Panc1 (cell line): ENCODE measurements at places on chromosomes 16 and 17.

DNA sequence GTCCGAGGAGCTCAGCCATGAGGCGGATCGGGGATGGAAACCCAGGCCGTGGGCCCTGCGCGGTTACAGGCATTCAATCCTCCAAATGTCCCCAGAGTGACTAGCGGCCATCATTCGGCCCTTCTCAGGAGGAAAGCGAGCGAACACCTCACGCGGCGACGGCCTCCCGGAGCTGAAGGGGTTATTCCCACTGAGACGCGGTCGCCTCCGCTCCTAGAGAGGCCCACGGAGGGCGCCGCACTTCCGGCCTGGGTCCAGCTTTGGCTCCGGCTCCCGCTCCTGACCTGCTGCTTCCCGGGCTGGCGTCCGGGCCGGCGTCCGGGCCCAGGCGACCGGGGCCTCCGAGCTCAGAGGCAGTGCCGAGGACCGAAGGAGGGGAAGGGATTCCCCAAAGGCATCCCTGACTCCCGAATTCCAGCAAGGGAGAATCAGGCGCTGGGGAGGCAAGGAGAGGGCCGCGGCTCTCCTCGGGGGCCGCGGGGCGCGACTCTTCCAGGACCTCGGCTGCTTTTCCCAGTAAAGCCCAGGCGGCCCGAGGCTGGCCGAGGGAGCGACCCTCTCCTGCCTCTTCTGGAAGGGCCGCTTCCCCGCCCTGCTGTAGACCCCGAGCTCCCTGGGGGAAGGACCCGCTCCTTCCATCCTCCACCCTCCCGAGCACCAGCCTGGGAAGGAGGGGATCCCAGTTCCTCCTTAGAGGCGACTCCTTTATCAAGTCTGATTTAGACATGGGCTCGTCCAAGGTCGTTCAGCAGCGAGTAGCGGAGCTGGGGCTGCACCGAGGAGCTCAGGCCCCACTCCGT, 18.6 kb upstream of the ZNF629 start:
- no peak for DNase-seq

DNA sequence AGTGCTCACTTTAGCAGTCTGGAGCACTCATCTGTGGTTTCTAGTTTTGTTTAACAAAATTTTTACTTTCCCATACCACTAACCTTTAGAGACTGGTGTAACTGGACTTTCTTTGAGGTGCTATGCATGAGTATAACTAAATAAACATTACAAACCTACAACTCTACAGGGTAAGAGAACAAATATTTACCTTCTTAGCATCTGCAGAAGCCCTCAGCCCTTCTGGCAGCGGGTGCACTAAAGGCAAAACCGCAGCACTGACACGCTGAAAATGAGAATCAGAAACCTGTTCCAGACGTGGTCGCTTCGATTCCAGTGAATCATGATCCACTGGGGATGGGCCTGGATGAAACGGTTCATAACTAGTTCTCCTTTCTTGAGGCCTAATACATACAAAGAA, 43.7 kb downstream of the NCOR1 start:
- DNase-seq, result peak; percentile 39

DNA sequence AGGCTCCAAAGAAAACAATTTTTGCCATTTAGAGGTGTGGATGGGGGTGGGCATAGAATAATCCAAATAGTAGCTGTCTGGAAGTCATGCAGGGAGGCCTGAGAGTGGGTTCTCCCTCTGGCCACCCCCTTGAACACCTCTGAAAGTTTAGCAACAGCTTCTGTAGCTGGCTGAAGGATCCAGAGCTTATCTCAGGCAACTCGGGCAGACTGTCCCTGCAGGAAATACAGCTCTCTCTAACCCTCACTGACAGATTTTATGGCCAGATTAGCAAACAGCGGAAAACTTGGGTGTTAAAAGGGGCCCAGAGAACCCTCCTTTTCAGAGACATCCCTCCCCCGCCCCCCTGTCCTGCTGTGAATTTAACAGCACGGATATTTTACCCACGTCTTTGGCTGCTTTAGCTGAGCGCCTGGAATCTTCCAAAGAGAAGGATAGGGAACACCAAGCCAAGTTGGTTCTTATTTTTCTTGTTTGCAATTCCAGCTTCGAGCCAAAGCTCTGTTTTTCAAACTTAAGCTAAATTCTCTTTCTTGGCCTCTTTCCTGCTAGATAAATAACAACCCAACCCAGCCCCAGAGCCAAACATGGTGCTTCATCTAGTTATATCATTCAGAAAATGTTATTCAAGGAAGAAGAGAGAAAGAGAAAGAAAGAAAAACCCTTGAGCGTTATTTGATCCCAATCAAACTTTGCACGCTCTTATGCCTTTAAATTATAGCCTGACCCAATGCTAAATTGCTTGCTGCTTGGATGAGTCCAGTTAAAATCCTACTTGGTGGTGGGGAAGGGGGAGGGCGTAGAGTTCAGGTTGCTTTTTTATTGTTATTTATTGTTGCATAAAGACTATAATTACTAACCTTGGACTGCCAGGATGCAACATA, 2.3 kb upstream of the HOXB2 start:
- DNase-seq, result no peak

GRCh38 chr17:49556223-49556943, 19.3 kb upstream of the NXPH3 start:
- DNase-seq, result no peak

DNA sequence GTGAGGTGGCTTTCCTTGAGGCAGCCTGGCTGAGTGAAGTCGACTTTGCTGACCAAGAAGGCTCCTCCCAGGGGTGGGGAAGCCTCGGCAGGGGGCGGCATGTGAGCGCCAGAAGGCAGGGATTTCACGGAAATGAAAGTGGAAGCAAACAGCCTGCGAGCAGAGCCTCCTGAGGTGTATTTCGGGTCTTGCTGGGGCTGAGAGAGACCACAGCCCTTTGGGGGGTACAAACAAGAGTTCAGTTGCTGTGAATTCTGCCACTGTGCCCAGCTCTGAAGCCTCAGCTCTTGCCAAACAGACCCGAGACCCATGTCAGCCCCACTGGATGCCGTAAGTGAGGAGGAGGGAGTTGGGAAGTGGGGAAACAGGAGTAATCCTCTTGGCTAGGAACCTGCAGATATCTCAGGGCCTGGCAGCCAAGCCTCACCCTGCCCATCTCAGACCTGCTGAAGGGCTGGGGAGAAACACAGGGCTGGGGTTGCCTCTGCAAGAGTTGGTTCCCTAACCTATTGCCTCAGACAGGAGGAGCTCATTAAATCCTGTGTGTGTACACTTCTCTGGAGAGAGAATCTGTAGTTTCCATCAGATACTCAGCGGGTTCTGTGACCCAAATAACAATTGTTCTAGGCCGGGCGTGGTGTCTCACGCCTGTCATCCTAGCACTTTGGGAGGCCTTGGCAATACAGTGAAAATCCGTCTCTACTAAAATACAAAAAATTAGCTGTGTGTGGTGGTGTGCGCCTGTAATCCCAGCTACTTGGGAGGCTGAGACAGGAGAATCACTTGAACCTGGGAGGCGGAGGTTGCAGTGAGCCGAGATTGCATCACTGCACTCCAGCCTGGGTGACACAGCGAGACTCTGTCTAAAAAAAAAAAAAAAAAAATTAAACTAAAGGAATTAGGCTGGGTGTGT, at the start of gene IFI35:
TSS of gene IFI35 (plus strand) at position 146 of the 913 bp plus-strand sequence. CDS start at position 310, 164 bp downstream.
- no peak for DNase-seq

DNA sequence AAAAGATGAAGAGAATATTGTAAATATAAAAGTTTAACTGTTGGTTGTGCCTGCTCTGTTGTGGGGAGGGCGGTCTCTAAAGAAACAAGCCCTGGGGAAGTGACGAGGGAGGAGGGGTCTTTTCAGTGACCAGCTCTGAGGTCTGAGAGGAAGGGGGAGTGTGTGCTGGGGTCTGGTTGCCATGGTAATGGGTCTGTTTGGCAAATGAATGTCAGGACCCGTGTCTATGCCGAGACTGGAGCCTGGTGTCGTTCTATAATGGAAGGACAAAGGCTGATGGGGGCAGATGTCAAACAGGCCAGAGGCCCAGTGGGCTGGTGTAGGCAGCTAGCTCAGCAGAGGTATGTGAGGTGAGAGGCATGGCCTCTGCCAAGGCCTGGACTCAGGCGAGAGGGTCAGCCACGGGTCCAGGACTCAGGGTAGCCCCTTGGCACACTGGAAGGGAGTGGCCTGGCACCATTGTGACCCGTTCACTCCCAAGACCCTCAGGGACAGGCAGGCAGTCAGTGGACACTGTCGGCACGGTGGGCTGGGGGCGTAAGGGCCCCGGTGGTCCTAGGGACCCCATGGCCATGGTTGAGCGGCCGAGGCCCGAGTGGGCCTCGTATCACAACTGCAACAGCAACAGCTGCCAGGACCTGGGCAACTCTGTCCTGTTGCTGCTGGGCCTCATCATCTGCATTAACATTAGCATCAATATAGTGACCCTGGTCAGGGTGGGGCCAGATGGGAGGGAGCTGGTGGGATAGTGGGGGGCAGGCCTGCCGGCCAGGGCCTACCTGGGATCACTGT, at the start of gene SPEM1:
TSS of gene SPEM1 (plus strand) at position 506 of the 792 bp plus-strand sequence. CDS start at position 567, 61 bp downstream.
- no peak for DNase-seq

GRCh38 chr16:69763599-69763942, 1.4 kb downstream of the WWP2 start:
- no peak for DNase-seq

DNA sequence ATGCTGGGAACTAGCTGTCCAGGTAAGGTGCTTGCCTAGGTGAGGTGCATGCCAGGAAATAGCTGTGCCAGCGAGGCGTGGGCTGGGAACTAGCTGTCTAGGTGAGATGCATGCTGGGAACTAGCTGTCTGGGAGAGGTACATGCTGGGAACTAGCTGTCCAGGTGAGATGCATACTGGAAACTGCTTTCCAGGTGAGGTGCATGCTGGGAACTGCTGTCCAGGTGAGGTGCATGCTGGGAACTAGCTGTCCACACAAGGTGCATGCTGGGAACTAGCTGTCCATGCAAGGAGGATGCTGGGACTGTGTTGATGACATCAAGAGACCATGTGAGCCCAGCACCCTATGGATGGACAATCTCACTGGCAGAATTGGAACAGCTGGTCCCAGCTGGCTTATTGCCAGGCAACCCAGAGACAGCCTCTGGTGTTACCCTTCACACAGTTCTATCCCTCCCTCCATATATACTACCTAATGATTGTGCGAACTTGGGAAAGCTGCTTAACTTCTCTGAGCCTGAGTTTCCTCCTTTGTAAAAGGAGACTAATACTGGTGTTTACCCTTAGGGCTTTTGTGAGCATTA, 479.9 kb upstream of the RBFOX1 start:
- DNase-seq, result no peak

- DNase-seq, result no peak
These were observed 3.7 kb upstream of the RAB40C start for GRCh38 chr16:586047-586644.

- DNase-seq, result no peak
These were observed 8.0 kb upstream of the WWOX start for GRCh38 chr16:78091419-78091818.

- DNase-seq, result no peak
These were observed 389.0 kb upstream of the CDH11 start for GRCh38 chr16:65510850-65511249.

- DNase-seq, result no peak
These were observed 9.8 kb downstream of the SOCS3 start for GRCh38 chr17:78349891-78350642.

- peak; percentile 30 for DNase-seq
These were observed 38.2 kb upstream of the PIRT start for GRCh38 chr17:10875984-10876555.

GRCh38 chr17:65994679-65995078, 197.3 kb downstream of the CEP112 start:
- no peak for DNase-seq

DNA sequence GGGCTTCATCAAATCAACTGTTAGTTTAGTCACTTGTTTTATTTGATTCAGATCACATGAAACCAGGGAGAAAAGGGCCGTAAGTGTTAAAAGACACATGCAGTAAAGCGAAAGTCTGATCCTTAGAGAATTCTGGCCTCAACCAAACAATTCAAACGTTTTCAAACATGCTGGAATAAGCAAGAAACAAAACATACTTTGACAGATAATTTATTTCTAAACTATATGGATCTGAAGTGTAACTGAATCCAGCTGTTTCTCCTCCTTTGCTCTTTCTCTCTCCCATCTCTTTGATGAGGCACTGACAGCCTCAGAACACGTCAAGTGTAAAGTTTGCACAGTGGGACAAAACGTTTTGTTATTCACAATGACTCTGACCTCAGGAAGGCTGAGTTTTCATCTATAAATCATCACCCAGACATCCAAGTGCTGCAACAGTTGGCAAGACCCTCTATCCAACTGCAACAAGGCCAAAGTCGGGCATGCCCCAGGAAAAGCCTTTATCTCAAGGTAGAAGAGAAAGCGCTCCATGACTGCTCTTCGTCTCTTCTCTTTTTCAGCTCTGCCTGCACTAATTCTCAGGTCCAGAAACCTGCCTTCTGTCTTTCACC, 267.1 kb upstream of the MYOCD start:
- no peak for DNase-seq

GRCh38 chr16:66751303-66751991, at the start of gene DYNC1LI2:
Gene DYNC1LI2, minus strand, starts transcription at chr16:66751609. Its CDS starts 18 bp downstream, at chr16:66751591.
- no peak for DNase-seq

GRCh38 chr17:13986855-13987254, 82.4 kb upstream of the COX10 start:
- no peak for DNase-seq

- peak; percentile 90 for DNase-seq
These were observed 4.3 kb downstream of the VAMP2 start for GRCh38 chr17:8158267-8159031.

DNA sequence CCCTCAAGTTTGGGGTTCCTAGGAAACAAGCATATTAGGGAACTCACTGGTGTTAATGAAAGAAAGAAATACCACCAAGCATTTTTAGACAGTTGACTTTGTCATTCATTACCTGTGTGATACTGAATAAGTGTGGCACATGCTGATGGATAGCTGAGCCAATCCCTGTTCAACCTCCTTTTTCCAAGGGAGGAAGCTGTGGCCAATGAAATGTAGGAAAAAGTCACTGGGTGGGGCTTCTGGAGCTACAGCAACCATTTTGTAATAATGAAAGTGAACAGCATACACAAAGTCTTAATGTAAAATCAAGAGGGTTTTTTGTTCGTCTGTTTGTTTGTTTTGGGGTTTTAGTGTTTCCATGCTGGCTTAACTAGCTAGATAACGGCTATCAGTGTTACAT, 254.3 kb upstream of the SALL1 start:
- no peak for DNase-seq

- DNase-seq, result no peak
These were observed 178.6 kb downstream of the WWOX start for GRCh38 chr16:78278056-78278450.

DNA sequence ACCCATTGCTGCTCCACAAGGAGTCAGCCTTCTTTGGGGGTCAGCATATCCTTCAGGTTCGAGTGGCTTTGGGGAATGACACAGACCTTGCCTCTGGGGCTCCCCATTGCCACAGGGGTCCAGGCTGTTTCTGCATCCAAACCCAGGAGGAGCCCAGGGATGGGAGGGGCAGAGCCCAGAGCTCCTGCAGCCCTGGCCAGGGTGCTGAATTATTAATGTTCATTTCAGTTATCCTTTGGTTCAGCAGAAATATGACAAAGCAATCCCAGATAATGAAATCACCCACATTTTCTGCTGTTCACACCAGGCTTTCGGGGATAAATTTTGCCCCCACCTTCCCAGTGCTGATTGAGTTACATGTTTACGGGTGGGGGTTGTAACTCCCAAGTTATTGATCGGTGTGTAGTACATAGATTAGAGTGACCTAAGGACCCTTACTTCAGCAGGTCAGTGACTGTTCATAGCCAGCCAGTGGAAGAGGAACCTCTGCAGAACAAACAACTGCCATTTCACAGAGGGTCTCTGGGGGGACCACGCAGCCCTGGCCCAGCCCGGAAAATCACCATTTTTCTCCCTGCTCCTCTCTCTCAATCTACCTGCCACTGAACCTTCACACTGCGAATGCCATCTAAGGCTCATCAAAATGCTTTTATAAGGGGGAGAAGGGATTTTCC, 240.3 kb upstream of the N4BP1 start:
- DNase-seq, result no peak
